ENCODE measurements at places on chromosomes 12 and 14.

GRCh38 chr12:102484428-102484958 is 4.1 kb upstream of the IGF1 start:
- DNase-seq = peak; percentile 42

GRCh38 chr14:65291531-65291930 is 121.0 kb upstream of the FUT8 start:
- DNase-seq = no peak

DNA sequence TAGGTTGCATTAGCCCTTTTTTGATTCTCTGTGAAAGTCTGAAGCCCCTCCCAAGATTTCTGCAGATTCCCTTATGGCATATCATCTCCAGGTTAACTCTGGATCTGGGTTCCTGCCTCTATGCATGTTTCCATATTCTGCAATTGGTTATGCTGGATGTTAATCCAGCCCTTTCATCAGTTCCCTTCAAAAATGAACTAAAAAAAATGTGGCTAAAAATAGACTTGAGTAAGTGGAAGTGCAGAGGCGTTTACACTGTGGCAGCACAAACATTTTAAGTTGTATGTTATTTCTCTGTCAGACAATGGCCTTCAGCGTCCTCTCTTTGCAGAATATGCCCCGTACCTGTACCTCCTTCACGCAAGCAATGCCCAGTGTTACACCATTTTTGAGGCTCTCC is 11.4 kb downstream of the MGST1 start:
- no peak for DNase-seq

GRCh38 chr14:40452674-40453073 is 1020.4 kb upstream of the FBXO33 start:
- DNase-seq = no peak

DNA sequence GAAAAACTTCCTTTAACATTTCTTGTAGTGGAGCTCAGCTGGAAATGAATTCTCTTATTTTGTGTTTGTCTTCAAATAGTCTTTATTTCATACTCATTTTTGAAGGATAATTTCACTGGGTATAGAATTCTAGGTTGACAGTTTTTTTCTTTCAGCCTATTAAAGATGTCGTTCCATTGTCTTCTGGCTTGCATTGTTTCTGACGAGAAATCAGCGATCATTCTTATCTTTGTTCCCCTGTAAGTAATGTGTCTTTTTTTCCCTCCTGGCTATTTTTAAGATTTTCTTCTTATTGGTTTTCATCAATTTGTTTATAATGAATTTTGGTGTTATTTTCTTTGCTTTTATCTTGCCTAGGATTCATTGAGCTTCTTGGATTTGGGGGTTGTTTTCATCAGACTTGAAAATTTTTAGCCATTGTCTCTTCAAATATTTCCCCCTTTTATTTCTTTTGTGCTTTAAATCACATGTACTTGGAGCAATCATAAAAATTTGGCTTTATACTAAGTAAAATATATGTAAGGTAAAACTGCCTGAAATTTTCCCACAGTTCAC is 89.4 kb downstream of the UNC79 start:
- no peak for DNase-seq

- DNase-seq = no peak
Measured at GRCh38 chr14:76499399-76499798, 123.5 kb downstream of the ESRRB start.

DNA sequence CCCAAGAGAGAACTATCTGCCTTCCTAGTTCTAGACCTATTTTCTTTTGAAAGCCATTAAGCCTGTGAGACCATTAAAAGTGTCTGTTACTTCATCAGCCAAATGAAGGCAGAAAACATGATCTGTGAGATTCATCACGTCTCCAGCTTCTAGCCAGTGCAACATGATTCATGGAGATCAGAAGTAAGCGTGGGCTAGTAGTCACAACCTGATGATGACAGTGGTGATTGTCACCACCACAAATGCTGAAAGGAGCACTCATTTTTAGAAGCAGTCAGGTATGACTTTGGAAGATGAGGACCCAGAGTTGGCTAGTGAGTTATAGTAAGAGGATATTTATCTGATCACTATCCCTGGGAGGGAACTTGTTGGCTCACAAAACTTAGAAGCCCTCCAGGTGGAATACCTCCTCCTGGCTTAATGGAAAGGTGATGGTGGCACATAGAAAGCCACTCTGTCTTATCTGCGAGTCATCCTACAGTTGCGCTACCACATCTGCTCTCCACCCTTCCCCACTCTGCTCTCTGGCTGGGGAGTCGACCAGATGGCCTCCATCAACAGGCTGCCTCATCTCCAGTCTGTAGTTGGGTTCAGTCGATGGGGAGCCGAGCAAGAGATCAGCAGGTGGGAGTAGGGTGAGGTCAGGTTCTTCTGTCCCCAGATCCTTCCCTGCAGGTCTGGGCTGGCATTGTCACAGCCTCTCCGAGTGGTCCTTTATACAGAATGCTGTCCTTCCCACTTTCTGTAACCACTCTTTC is 317.6 kb upstream of the FKBP4 start:
- DNase-seq = no peak

- peak; percentile 13 for DNase-seq
Measured at GRCh38 chr12:70070494-70071007, 172.7 kb upstream of the CNOT2 start.

- no peak for DNase-seq
Measured at GRCh38 chr12:73277971-73278370, 1005.8 kb downstream of the TRHDE start.

DNA sequence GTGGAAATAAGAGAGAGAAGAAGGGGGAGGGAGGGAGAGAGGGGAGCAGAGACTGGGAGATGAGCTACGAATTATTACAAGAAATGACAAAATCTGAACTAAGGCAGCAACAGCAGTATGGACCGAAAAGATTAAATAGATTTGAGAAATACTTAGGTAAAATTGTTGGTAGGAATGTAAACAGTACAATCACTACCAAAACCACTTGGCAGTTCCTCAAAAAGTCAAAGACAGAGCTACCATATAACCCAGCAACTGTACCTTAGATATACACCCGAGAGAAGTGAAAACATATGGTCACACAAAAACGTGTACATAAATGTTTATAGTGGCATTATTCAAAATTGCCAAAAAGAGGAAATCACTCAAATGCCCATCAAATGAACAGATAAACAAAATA is 14.1 kb downstream of the KRAS start:
- DNase-seq = no peak

GRCh38 chr12:124727922-124728321 is 135.7 kb downstream of the SCARB1 start:
- no peak for DNase-seq

- no peak for DNase-seq
Measured at GRCh38 chr14:105578070-105578469, 51.7 kb downstream of the TMEM121 start.

All from Daoy (cell line).